Astrocyte (in vitro differentiated cells and primary cell): ENCODE measurements at places on chromosomes 2 and 18.

GRCh38 chr2:40466332-40466906, 14.5 kb upstream of the SLC8A1 start:
- DNase-seq = no peak

- DNase-seq = no peak
Observed at GRCh38 chr2:109086743-109087020, 42.3 kb upstream of the SH3RF3 start.

GRCh38 chr2:179373816-179374215, 109.2 kb upstream of the SESTD1 start:
- no peak for DNase-seq

DNA sequence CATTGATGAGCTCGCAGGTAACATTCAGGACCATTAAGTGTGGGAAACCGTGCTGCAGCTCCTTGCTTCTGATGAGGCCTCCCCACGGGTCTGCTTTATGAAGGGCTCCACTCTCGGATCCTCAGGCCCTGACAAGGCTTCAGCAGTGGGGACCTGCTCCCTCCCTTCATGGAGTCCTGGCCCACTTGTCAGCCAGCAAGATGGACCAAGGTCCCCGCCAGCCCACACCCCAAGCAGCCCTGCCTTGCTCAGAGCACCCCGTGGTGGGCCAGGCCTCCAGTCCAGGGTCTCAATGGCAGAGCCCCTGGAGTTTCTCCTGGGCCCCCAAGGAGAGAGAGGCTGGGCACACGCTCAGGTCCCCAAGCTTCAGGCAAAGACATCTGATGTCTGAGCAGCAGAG, 41.5 kb downstream of the CROCC2 start:
- no peak for DNase-seq

DNA sequence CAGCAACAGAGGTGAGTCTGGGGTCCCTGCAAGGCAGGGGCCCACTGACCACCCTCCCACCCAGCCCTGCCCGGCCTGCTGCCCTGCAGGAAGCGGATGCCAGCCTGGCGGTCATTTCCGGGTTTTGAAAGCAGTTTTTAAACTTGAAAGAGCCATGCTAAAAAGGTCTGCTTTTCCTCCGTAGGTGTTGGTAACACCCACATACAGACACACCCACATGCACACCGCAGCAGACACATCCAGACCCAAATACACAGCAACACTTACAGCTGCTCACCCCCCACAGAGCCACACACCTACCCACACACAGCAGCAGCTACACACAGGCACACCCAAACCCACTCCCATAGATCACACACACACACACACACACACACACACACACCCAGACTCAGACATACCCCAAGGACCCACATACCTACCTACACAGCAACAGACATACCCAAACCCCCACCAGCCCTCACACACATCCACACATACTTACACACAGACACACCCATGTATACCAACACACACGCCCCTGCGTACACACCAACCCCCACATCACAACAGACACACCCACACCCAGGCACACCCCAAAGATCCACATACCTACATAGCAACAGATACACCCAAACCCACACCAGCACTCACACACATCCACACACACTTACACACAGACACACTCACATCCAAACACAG, 7.6 kb downstream of the ZFP36L2 start:
- no peak for DNase-seq

- no peak for DNase-seq
Observed at GRCh38 chr2:191631754-191632153, 46.2 kb upstream of the NABP1 start.

DNA sequence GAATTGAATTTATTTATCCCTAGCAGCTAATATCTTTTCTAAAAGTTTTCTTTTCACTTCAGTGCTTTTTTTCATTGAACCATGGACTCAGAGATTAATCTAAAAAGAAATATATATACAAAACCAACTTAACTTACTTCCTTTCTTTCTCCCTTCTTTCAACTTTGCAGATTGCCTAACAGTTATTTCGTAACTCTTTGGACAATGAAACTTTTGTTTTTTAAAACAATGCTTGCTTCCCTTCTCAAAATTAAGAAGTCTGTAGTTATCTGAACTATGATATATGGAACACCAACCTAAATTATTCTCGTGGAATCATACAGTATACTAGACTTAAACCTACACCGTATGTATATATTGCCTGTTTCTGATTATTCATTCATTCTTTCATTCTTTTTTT, 62.9 kb downstream of the MIB1 start:
- peak; percentile 3 for DNase-seq

DNA sequence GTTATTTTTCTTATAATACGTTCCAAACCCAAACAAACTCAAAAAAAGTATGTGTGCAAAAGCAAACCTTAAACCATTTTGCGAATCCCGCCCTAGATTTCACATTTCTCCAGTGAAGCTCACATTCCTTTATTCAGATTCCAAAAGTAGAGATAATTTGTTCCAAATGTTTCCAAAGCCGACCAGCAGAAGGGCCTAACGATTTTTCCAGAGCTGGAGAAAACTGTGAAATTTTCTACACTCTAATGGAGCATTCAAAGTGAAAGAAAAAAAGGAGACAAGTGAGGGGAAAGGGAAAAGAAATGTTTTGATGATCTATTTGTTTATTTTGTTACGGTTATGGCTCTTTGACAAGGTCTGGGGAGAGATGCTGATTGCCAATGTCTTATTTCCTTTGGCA, 286.5 kb upstream of the SLC14A2 start:
- no peak for DNase-seq

- DNase-seq = no peak
Observed at GRCh38 chr2:24183366-24184069, 8.7 kb downstream of the FAM228A start.

- no peak for DNase-seq
Observed at GRCh38 chr18:48409591-48410094, 460 bp upstream of the ZBTB7C start.

DNA sequence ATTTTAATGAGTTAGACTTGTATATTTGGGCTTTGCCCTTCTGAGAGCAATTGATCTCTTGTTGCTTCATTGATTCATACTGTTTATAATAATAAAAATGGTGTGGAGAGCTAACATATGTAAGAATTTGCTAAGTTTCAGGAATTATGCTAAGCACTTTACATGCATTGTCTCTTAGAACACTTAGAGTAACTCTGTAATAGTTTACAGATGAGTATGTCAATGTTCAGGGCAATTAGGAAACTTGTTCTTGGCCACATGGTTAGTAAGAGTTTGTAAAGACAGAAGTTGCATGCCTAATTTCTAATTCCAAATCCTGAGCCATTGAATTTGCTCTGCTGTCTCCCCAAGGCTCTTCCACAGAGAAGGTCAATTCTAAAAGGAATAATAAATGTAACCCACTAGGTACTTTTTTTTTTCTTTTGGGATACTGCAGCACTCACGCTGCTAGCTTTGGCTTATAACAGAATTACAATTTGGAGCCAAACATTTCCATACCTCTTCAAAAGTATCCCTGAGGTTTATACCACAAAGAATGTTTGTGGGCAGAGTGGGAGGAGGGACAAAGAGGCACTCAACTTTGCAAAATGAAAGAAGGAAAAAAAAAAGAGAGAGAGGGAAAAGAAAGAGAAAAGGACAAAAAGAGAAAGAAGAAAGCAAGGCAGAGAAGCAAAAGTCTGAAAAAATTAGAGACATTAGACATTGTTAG, 232.4 kb downstream of the CALCRL start:
- DNase-seq = peak; percentile 83

GRCh38 chr18:76874642-76875389, 52.5 kb downstream of the ZNF236 start:
- no peak for DNase-seq
